ENCODE measurements at places on chromosomes 1 and 21.
A peak's percentile ranks its signal among the peaks of the same experiment; 100 is the strongest.

DNA sequence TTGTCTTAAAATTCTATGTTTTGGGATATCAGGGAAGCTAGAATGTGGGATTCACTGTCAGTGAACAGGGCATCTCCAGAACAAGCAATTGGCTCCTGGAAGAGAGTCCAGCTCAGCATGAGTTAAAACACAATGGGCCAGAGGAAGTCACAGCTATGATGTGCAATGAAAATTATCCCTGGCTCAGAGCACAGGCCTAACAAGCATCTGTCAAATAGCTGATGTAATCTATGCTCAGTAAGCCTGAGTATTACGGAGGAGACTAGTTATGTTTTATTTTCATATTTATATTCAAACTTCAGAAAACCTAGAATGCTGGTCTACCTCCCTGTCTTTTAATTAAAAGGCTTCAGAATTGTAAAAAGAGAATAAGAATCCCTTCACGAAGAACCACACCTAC lies 41.6 kb downstream of the PARP1 start:
- DNase-seq = no peak

GRCh38 chr1:159920651-159921050 lies 4.7 kb downstream of the TAGLN2 start:
- DNase-seq = no peak

- DNase-seq = no peak
Measured at GRCh38 chr1:223202376-223203033, 59.5 kb upstream of the TLR5 start.

DNA sequence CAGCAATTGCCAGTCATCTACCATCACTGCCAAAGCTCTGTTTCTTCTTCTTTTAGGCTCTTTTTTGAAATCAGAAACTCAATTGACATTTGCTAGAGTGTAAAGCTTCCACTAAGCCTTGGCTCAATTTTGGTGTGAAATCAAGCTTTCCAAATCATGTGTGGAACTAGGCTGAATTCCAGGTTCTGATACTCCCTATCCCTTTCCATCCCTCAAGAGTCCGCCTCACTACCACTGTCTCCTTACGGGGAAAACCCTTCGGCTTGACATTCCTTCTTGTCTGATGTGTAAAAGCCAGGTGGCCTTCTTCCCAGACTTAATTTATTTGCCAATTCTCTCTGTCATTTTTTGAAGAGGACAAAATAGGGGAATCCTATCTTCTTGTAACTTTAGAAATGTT lies 47.2 kb upstream of the PRMT6 start:
- DNase-seq = no peak

GRCh38 chr1:180211860-180212229 lies 18.2 kb upstream of the LHX4 start:
- no peak for DNase-seq

DNA sequence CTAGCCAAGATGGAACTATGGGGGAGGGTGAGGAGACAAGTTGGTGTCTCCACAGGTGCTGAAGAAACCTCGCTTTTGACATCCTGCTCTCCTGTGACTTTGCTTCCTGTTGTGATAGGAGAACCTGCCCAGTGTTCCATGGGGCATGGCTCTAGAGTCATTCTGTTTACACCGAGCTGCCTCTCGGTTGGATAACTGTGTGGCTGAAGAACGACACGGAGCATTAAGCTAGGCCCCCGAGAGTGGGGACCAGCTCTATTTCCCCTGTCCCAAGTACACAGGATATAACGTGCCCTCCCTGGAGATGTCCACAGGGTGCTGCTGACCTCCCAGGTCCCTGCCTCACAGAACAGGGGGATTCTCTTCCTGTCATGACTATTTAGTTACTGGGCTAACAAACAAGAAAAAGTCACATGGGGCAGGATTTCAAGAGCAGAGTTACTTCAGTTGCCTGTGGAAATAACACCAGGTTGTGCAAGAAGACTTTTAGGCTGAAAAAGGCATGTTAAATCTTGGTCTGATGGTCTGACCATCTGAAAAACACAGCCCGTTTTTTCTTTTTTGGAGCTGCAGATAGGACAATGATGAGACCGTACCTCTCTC lies 29.4 kb upstream of the PPP2R5A start:
- no peak for DNase-seq

DNA sequence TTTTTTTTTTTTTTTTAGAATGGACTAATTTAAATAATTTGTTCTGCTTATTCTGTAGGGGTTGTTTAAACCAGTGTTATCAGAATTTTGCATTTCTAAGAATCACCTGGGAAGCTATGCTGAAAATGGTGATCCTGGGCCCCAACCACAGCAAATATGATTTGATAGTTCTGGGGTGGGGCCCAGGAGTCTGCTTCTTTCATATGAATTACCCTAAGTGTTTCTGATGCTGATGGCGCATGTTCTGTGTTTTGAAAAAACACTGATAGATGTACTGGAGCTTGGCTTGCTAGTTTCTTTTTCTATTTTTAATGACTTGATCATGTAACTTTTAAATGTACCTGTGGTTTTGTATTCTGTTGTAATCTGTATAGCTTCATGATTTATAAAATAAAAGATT lies 89.3 kb downstream of the CDC14A start:
- DNase-seq = no peak

DNA sequence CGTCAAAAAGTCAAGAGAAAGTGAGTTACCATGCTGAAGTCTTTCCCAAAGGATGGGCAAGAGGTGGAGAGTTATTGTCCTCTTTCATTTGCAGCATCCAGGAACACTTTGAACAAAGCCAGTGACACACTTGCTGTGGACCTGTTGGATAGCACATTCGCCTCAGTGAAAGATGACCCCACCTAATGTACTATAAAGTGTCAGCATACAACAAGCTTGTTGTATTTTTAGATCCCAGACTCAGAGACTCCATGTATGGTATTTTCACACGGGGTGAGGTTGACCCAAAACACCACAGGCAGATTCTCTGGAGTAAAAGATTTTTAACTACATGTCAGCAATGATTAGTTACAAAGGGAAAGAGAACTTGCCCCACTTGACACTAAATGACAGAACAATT lies 273.8 kb downstream of the PTBP2 start:
- no peak for DNase-seq

- DNase-seq = no peak
Measured at GRCh38 chr1:194338241-194338948, 1152.0 kb upstream of the B3GALT2 start.

- DNase-seq = no peak
Measured at GRCh38 chr1:114648503-114648902, 21.3 kb downstream of the DENND2C start.

DNA sequence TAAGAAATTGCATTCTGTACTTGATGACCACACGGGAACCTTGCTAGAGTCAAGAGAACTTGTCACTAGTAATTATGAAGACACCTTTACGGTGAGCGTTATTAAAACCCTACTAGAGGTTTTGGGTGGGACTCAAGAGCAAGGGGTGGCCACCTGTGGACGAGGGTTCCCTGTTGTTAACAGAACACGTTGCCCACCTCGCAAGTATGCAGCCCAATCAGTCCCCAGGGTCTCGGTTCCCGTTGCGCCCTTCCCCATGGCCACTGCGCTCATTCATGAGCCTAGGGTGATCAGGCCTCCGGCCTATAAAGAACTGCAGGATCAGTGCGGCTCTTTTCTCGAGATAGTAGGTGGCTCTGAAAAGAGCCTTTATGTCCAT lies 30.2 kb upstream of the RNF187 start:
- DNase-seq = no peak

DNA sequence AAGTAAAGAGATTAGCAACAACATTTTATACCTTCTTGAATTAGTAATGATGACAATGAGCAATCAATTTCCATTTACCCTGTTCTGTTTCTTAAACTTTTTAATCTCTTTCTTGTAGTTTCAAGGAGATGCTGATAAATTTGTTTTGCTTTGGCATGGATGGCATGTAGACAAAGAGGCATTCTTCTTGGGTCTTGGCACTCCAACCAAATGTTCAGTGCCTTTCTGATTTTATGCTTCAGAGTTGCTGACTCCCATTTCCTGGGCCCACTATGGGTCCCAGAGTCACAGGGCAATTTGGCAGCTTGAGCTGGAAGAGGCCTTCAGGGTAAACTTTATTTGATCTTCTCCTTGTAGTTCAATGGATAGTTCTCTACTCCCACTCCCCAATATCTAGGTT lies 42.1 kb upstream of the OSBPL9 start:
- DNase-seq = no peak

DNA sequence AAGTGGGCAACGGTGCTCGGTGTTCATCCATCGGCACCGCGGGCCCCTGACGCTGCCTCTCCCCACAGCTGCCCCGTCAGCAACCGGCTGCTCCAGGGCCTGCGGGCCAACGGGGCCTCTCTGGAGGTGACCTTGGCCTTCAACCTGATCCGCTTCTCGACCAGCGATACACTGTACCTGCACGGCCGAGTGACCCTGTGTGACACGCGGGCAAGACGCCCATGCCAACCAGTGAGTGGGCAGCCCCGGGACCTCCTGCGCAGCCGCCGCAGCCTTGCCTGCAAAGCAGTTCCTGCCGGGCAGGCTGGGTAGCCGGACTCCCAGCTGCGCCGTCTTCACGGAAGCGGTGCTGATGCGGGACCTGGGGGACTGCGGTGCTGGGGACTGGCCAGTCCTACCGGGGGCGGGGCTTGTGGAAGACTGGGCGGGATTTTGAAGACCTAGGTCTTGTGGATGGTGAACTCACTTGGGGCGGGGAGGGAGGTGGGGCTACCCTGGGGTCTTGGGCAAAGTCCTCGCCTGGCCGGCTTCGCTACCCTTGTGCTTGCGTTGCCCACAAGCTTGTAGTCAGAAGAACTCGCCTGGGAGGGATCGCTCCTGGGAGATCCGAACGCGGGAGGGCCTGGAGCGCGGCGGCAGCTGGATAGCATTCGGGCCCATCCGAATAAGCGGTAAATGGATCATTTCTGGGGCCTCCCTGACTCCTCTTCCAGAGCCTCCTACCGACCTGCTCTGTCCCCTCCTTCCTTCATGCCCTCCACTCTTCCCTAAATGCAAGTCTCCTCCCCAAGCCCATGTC lies 8.8 kb upstream of the CEP85 start:
- peak; percentile 95 for DNase-seq

- no peak for DNase-seq
Measured at GRCh38 chr1:229336345-229336744, 6.5 kb downstream of the CCSAP start.

DNA sequence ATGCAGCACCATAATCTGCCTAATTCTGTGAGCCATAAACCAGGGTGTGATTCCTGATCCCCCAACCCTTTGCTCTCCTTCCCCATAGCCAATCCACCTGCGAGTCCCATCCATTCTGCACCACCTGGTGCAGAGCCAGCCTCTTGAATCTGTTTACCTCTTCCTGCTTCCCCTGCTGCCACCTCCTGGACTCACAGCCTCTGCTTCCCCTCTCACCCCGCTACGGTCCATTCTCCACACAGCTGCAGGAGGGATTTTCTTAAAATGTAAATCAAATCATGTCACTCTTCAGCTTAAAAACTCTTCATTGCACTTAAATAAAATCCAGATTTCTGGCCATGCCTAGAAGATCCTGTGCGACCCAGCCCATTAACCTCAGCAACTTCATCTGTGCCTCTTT lies 186.7 kb downstream of the FOXD2 start:
- DNase-seq = peak; percentile 24

- DNase-seq = no peak
Measured at GRCh38 chr1:116078699-116079223, 32.4 kb upstream of the MAB21L3 start.

DNA sequence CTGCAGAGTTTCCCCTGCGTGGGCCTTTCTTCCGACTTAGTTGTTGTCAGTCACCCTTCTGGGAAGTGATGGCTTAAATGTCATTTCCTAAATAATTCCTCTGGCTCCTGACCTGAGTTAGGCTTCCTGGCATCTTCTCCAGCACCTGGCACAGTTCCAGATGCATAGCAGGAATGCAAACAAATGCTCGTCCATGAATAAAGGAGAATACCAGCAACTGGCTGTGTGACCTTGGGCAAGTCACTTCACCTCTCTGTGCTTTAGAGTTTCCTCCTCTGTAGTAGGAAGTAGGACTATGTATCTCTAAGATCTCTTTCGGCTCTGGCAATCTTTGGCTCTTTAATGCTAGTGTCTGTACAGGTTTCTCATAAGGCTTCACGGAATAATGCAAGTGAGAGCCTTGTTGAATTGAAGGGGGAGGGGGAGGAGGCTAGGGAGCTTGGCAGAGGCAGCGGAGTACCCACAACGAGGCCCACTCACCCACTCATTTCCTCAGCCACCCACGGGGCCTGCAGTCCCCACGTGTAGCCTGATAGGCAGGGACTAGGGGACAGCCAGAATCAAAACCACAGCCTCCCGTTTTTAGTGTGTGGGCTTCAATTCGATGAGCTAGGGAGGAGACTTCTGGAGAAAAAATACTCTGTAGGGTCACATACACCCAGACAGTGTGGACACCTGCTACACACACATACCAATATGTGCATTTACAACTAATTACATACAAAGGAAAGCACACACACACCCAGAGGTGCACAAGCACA lies 48.1 kb downstream of the TENT5C start:
- DNase-seq = no peak

GRCh38 chr1:21799730-21800129 lies 12.3 kb upstream of the LDLRAD2 start:
- DNase-seq = no peak

- DNase-seq = no peak
Measured at GRCh38 chr1:24470592-24470991, 32.0 kb upstream of the RCAN3 start.

GRCh38 chr1:53391296-53391695 lies 63.4 kb upstream of the LRP8 start:
- no peak for DNase-seq

GRCh38 chr1:229557913-229558414 lies 543 bp downstream of the ABCB10 start:
- peak; percentile 59 for DNase-seq

DNA sequence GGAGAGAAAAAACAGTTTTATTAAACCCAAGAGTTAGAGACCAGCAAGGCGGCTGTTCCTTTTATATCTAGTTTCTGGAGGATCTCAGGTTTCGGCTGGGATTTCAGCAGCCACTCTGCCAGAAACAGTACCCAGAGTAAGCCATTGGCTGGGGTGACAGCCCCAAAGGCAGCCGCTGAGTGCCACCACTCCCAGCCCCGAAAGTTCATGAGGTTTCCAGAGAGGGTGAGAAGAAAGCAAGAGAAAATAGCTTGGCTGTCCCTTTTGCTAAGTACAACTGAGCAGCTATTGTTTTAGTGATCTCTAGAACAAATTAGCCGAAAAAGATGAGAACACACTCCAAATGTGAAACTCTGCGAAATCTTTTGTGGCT lies 1.2 kb downstream of the SH3BGR start:
- no peak for DNase-seq

- DNase-seq = no peak
Measured at GRCh38 chr1:187568067-187568466, 739.3 kb downstream of the PLA2G4A start.

- DNase-seq = no peak
Measured at GRCh38 chr1:202760589-202760988, 47.6 kb downstream of the KDM5B start.

- no peak for DNase-seq
Measured at GRCh38 chr1:19407494-19408096, 77.7 kb downstream of the CAPZB start.

- no peak for DNase-seq
Measured at GRCh38 chr1:110208916-110209645, 1.0 kb upstream of the KCNC4 start.

DNA sequence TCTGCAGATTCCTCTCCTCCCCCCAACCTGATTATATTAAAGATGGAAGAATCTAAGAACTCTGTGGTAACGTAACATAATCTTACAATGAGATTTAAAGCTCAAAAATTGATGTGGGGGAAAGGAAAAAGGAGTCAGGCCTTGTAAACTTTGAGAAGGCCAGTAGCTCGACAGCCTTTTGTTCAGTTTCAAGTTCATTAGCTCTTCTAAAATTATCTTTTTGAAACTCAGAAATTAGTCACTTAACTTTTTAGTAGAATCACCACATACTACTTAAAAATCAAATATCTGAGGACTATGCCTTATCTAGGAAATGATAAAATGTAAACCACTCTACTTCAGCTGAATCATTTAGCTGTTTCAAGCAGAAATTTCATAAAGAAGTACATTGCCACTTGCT lies 996.2 kb downstream of the AMY1C start:
- DNase-seq = no peak
